Effector memory CD4-positive, alpha-beta T cell (primary cell): ENCODE measurements at places on chromosomes 6 and 20.

DNA sequence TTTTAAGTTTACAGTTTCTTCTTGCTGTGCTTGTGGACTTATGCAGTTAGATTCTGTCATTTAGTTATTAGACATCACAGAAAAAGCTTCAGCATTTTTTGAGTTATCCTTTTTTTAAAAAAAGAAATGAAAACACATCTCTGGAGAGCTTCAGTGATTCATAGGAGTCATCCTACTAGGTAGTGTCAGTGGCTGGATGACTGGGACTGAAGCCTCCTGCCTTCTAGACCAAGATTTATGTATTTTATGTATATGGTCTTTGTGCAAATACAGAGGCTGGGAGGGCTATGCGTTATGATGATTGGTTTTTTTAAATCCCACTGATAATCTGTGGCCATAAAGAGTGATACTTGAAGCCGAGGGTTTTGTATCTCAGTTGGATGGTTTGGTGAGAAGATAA, 125.9 kb upstream of the JAG1 start:
- DNase-seq: no peak

GRCh38 chr6:89596484-89596883, 42.1 kb downstream of the LYRM2 start:
- no peak for DNase-seq

- no peak for DNase-seq
Observed at GRCh38 chr20:62571669-62572344, 70.5 kb upstream of the SLCO4A1 start.

GRCh38 chr6:19812512-19813119, 24.6 kb upstream of the ID4 start:
- DNase-seq: no peak

DNA sequence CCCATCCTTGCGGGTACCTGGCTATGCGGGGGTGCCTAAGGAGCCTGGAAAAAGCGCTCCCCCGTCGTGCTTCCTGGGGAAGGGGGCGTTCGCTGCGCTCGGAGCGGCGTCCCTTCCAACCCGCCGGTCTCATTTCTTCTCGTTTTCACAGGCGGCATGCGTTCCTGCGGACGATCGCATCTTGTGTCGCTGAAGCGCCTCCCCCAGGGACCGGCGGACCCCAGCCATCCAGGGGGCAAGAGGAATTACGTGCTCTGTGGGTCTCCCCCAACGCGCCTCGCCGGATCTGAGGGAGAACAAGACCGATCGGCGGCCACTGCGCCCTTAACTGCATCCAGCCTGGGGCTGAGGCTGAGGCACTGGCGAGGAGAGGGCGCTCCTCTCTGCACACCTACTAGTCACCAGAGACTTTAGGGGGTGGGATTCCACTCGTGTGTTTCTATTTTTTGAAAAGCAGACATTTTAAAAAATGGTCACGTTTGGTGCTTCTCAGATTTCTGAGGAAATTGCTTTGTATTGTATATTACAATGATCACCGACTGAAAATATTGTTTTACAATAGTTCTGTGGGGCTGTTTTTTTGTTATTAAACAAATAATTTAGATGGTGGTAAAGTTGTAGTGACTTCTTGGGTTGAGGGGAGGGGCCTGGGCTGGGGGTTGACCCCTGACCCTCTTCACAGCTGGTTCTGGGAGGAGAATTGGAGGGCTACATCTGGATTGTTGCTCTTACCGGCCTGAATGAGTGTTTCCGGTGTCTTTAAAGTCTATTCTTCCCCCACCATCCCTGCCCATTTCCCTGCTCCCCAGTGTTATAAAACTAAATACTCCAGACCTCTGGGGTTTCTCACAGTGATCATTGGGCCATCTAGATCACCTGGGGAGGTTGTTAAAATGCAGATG, 1.1 kb downstream of the ID1 start:
- DNase-seq: no peak
